ENCODE measurements at places on chromosomes 12 and 14.
A peak's percentile ranks its signal among the peaks of the same experiment; 100 is the strongest.

- DNase-seq: no peak
Measured at GRCh38 chr12:129169928-129170327, 316.6 kb downstream of the GLT1D1 start.

GRCh38 chr14:26987744-26988363 lies 390.0 kb upstream of the NOVA1 start:
- no peak for DNase-seq

DNA sequence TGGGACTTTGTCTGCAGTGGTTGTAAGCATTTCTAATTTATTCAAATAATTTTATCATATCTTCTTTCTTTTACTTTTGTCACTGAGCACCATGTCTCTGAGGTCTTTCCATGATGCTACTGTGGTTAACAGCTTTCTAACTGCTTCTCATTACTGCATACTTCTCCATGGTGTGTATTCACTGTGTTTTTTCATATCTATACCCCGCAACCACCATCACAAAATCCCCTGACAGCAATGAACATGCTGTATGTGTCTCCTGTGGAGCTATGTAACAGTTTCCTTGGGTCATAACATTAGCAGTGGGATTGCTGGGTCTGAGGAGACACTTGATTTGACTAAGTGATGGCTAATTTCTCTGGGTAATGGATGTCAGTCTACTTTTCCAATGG lies 29.2 kb upstream of the CHST11 start:
- no peak for DNase-seq

DNA sequence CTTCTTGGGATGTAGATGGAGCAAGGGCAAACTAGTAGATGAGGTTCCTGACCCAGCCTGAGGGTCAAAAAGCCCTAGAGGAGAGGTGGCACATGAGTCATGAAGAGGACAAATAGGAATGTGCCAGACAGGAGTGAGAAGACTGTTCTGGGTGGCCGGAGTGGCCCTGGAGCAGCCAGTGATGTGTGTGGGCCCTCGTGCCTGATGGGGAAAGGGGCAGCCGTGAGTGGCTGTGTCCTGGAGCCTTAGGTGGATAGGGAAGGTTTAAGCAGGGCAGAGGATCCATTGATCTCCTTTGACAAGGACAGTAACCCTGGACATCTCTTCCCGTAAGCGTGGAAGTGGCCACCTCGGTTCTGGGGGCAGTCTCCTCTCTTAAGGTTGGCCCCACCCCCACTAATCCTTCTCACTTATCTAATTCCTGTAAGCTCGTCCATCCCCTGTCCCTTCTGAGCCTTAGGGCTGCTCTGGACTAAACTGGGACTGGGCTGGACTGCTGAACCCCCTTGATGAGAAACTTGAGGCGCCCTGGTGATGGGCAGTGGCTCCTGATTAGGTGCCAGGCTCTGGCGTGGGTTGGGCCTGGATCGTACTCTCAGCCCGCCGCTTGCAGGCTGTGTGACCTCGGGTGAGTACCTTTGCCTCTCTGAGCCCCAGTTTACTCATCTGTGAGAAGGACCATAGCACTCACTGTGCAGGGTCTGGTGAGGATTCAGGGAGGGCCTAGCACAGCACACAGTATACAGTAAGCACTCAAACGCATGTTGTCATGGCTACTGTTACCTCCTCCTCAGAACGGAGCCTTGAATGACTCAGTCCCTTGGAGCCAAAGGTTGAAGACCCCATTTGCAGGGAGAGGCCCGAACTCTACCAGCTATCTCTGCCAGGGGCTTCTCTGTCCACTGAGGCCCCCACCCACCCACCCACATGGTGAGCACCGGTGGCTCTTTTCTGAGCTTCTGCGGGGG lies 4.0 kb downstream of the FAM222A start:
- DNase-seq: no peak

- DNase-seq: no peak
Measured at GRCh38 chr12:132133952-132134652, 10.0 kb downstream of the DDX51 start.

DNA sequence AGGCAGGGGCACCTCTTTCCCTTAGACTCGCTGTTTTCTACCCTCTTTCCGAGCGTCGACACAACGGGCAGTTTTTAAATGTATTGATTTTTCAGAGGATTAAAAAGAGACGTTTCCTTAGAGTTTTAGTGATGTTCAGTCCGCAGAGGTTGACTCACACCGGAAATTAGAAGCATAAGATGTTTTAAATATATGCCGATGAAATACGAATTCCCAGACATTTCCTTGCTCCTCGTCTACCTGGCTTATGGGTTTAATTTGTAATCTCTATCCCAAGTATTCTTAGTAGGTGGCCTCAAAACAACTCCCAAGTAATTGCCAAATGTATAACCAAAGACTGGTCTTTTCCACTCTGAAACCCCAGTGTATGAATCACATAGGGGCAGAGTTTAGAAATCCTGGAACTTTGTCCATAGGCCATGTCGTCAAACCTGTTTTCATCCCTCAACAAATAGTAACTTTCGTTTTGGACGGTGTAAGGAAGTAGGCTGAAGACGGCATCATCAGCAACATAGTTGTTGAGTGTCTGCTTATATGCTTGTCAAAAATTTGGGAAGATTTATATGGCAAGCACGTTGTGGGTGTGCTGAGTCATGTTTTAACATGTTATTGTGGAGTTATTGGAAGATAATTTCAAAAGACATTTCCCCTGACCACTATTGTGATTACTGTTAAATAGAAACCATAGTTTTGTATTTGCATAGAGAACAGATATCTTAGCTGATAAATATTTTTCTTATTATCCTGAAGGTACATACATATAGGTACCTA lies 824 bp downstream of the TBK1 start:
- DNase-seq: peak; percentile 29

GRCh38 chr14:91935586-91935985 lies 11.9 kb downstream of the FBLN5 start:
- DNase-seq: no peak

DNA sequence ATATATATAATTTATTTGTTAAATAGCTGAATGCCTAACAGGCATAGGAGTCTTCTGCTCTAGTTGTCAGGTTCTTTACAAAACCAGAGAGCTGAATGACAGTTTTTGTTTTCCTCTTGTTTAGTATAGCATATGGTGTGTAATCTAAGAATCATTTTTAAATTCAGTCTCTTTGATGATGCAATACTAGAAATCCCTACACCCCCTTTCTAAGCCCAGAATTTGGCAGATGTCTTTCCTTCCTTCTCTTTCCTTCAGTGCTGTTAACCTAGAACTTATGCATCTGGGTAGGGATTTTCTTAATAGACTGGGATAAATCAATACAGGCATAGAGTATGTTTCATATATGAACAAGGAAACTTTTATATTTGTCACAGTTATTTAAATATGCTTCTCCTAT lies 198.1 kb downstream of the KCNH5 start:
- DNase-seq: no peak

GRCh38 chr12:89663577-89664357 lies 44.9 kb downstream of the ATP2B1 start:
- no peak for DNase-seq

DNA sequence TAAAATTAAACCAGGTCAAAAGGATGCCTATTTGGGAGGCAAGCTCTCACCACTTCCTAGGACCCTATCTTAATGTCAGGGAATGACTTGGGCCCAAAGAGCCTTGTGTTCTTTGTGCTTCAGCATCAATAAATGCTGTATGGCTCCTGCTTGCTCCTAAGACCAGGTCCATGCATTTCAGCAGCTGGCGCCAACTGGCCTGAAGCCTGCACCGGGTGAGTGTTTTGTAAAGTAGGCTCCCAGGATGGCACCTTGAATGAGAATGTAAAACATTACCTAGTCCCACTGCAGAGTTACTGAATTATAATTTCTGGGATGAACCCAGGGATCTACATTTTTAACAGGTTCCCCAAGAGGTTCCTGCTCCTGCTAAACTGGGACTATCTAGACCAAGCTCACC lies 16.1 kb upstream of the SLC38A4 start:
- no peak for DNase-seq

- DNase-seq: no peak
Measured at GRCh38 chr12:124191024-124191359, 103.9 kb upstream of the RFLNA start.

GRCh38 chr14:55803873-55804553 lies 224.0 kb downstream of the KTN1 start:
- DNase-seq: no peak

- no peak for DNase-seq
Measured at GRCh38 chr12:16119618-16120415, 157.7 kb downstream of the SLC15A5 start.

DNA sequence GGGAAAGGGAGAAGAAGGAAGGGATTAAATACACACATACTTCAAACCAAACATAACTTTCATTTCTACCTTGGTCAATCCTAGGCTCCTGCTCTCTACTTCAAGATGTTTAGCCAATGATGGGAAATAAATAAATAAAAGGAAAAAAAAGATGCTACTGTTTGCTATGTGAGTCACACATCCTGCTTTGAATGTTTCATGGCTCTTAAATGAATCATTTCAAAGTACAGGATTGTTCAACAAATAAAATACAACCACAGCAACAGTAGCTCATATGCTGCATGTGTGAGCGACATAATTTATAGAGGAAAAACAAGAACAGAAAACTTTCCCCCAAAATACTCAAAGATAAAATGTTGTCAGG lies 54.3 kb upstream of the NPFF start:
- DNase-seq: peak; percentile 95

DNA sequence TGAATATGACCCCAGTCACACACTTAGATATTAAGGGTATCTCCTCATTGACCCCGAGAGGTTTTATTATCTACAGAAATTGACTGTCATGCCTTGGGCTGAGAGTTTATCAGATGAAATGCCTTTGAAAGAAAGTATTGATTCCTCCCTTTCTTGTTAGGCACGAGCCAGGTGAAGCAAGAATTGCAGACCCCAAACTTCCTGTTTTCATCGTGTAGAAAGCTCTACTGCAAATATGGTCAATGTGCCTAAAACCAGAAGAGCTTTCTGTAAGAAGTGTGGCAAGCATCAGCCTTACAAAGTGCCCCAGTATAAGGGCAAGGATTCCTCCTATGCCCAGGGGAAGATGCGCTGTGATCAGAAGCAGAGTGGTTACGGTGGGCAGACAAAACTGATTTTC lies 143.9 kb upstream of the FUT8 start:
- DNase-seq: no peak

DNA sequence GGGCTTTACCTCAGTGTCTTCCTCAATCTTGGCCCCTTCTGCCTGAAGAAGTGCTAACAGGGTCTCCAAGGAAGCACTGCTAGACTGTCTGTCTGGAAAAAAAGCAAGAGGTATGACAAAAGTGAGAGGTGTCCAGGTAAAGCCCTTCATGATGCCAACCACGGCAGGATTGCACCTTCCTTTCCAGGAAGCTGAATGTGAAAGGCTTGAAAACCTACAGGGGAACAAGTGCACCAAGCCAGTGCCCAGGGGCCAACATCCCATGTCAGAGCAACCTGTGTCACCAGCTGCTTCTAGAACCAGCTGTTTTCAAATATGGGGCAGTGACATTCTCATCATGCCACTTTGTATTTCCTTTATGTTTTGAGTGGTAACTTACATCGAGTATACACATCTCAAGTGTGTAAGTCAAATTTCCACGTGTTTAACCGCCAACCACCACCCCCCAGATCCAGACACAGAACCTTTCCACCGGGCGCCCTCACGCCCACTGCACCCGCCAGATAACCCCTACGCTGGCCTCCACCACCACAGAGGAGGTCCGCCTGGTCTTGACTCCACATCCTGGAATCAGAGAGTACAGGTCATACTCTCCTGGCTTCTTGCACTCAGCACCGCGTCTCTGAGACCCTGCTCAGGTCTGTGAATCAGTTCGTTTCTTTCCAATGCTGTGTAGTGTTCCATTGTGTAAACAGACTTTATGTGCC lies 27.3 kb downstream of the VPS37B start:
- DNase-seq: no peak

GRCh38 chr14:32443890-32444661 lies 115.0 kb downstream of the AKAP6 start:
- no peak for DNase-seq

DNA sequence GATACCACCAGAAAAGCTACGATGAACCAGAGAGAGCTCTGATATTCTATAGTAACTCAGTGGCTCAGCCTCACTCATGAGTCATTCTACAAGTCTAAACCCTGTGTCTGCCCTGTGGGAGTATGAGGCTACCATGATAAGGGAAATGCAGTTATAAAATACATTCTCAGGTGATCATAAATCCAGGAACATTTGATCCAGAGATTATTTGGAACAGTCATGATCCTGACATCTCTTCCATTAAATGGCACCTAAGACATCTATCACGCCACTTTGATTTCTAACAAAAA lies 202.6 kb upstream of the RASSF8 start:
- DNase-seq: no peak

DNA sequence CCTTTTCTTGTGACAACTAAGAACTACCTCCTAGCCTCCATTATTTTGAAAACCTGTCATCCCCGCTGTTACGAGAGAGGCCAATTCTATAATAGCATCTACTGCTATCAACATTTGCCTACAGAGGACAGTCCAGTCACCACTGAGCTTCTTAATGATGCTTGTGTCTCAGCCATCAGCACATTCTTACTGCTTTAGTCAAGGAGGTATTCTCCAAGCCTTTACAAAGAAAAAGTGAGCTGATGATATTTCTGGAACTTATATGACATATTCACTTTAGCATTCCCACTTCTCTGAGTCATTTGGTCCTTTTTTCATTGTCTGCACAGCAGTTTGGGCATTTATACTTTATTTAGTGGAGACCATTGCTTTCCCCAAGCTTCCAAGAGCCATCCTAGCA lies 497.7 kb upstream of the RPL10L start:
- DNase-seq: no peak

GRCh38 chr14:22872033-22872832 lies 693 bp downstream of the LRP10 start:
- DNase-seq: peak; percentile 33

DNA sequence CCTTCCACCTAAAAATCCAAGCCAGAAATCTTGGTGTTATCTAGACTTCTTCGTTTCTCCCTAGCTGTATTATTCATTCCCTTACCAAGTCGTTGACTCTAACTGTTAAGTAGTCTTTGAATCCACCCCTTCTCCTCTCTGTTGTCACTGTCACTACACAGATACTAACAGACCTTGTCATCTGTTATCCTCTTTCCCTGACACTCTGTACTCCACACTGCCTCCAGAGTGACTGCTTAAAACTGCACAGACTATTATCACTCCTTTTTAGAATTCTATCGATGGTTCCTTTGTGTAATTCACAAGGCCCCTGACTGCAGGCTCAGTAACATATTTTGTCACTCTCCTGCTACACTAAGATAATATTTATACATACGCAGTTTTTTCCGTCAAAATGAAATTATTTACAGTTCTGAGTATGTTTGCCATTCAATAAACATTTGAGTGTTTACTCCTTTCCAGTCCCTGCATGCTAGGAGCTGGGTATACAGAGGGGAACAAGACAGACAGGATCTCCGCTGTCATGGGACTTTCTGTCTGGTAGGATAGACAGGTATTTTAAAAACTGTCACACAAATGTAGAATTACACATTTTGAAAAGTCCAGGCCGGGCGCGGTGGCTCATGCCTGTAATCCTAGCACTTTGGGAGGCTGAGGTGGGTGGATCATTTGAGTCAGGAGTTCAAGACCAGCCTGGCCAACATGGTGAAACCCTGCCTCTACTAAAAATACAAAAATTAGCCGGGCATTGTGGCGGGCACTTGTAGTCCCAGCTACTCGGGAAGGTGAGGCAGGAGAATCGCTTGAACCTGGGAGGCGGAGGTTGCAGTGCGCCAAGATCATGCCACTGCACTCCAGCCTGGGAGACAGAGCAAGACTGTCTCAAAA lies 3.8 kb downstream of the MARS1 start:
- DNase-seq: peak; percentile 49

Measured in SW 1271 (cell line).